ENCODE measurements at places on chromosomes 6 and 20.

GRCh38 chr6:87700397-87701343 is 1.4 kb downstream of the AKIRIN2 start:
- DNase-seq: peak; percentile 65

- DNase-seq: peak; percentile 24
These were observed 280.3 kb upstream of the SYNCRIP start for GRCh38 chr6:85923013-85923430.

DNA sequence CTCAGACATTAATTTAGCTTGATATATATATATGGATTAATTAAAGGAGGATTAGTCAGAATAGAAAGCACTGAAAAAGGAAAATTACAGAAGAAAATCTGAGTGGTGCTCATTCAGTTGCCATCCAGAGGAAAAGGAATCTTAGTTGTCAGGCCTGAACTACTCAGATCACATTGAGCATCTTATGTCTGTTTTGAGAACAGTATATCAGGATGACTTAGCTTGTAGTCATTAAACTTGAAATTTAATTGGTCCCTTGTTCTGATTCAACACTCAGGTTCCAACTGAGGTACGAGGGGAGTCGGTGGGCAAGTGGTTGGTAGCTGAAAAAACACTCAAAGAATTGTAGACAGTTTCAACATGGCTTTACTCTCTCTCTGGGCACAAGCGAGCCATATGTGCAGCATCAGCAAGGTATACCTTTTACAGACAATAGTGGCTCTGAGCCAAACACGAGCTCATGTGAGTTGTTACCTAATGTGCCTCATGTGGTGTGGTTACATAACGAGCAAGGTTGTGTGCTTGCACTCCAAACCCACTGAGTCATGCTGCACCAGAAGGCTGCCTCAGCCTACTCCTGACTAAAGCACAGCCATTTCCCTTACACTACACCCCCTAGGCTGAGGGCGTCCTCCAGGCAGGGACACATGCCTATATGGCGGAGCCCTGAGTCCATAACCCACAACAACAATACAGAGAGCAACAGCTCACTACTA is 73.0 kb upstream of the HMGN3 start:
- DNase-seq: no peak

- no peak for DNase-seq
These were observed 90.5 kb upstream of the TBX18 start for GRCh38 chr6:84854811-84855400.

- no peak for DNase-seq
These were observed 14.2 kb upstream of the LCA5 start for GRCh38 chr6:79551401-79551800.

GRCh38 chr20:19785983-19786285 is 27.9 kb downstream of the RIN2 start:
- DNase-seq: no peak

- no peak for DNase-seq
These were observed 5.5 kb downstream of the ELMO2 start for GRCh38 chr20:46400828-46401477.

GRCh38 chr6:90277302-90278011 is 19.2 kb downstream of the BACH2 start:
- no peak for DNase-seq

GRCh38 chr6:5280920-5281319 is 19.6 kb downstream of the FARS2 start:
- DNase-seq: no peak

DNA sequence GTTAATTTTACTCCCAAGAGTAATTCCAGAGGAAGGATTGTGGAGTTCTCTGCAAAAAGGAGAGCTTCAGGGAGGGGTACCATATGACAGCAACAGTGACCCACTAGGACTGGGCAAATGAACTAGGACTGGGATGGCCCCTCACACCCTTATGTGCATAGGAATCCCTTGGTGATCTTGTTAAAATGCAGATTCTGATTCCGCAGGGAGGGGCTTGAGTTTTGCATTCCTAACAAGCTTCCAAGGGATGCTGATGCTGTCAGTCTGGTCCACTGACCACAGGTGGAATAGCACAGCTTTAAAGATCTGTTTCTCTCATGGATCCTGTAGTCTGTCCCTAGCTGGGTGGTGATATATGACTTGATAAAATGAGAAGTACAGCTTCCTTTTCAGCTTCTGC is 6.3 kb upstream of the FOXA2 start:
- DNase-seq: no peak

GRCh38 chr6:53598265-53598907 is 53.5 kb upstream of the GCLC start:
- no peak for DNase-seq

DNA sequence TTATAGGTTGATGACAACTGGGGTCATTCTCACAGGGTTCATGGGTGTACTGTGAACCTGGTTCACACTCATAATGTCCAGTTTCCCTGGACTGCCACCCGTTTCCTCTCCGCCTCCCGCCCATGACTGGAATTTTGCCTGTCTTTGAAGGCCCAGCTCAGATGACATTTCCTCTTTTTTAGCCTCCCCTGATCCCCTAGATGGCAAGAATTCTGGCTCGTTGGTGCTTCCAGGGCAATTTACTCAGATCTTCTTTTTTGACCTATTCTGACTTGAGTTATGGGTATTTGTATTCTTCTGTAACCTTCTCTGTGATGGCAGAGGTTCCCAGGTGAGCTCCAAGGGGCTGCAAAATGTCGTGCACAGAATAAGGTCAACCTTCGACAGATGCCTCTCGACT is 5.7 kb upstream of the CITED2 start:
- no peak for DNase-seq

DNA sequence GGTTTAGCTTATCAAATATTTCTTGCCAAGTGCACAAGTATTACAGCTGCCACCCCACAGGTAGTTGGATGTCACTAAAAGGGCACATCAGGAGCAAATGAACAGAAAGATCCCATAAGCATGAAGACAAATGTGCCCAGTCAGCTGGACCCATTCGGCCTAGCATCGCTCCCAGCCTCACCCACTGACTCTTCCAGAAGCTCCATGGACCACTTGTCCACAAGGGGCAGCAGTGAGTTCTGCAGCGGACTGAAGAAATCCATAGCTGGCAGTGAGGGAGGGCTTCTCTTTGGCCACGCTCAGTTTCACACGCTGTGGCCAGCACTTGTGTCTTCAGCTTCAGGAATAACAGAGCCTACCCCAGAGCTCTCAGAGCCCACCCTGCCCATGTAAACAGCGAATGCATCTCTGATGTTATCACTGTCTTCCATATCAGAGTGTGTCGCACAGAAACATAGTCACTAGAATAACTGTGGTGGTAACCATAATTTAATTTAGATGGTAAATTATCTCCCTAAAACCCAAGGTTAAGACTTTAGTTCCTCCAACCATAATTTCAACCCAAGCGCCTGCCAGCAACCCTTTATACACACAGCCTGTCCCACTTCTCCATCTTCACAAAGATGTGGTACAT is 15.8 kb downstream of the CGA start:
- DNase-seq: peak; percentile 45

DNA sequence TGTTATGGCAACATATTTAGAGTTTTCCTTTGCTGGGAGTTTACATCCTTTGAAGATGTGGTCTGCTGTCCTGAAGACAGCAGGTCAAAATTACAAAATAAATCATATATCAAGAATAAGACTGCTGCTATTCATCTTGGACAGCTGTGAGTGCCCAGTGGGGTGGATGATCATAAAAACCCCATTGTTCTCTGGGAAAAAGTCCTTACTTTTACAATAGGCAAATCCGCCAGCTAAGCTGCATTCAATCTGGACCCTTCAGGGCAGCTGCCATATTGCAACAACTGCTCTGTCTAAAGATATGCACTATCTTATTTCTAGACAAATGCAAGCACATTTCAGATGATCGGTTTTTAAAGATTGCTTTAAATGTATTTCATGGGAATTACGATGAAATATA is 19.4 kb downstream of the CASS4 start:
- no peak for DNase-seq

GRCh38 chr6:166989427-166990032 is 9.7 kb upstream of the CEP43 start:
- peak; percentile 28 for DNase-seq

GRCh38 chr20:30815577-30816181 is 441.8 kb upstream of the DEFB115 start:
- DNase-seq: no peak

DNA sequence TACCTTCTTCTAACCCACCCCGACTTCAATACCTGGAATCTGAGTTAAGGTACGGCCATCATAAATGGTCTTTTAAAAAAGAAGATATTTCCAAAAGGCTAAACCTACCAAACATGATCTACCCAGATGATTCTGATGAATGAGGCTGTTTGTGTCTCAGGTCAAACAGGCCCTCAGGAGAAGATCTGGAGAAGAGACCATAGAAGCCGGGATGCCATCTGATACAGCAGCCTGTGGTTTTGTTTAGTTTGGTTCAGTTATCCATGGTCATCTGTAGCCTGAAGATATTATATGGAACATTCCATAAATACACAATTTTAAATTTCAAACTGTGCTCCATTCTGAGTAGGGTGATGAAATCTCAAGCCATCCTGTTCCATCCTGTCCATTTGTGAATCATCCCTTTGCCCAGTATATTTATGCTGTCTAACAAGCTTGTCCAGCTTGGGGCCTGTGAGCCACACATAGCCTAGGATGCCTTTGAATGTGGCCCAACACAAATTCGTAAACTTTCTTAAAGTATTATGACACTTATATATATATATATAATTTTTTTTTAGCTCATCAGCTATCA is 4.0 kb upstream of the CAP2 start:
- no peak for DNase-seq

DNA sequence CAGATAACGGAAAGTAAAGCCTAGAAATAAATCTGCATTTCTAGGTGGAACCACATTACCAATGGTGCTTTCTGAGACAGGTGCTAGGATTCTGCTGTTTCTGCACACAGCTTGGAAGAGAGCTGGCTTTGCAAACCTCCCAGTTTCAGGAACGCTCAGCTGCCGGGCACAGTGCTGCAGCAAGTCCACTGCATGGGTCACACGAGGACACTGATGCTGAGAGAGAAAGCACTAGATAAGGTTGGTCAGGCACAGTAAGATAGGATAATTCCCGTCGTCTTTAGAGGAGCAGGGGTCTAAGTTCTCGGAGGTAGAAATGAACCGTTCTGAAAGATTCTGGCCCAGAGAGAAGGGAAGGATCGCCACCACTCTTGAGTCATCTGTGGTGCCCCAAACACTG is 11.0 kb downstream of the UNC93A start:
- DNase-seq: no peak

DNA sequence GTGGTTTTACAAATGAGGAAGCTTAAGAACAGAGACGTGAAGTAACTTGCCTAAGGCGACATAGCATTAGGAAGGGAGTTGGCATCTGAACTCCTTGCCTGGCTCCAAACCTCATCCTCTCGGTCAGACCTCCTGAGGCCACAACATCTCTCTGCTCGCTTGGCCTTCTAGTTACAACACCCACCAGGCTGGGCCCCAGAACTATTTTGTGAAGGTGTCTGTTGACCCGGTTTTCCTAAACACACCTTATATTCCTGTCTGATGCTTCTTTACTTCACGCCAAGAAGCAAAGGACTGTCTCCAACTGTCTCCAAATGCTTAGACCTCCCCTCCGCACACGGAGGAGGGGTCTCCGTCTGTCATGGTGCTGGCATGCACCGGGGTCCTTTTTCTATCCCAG is 326.6 kb downstream of the THBS2 start:
- DNase-seq: no peak

DNA sequence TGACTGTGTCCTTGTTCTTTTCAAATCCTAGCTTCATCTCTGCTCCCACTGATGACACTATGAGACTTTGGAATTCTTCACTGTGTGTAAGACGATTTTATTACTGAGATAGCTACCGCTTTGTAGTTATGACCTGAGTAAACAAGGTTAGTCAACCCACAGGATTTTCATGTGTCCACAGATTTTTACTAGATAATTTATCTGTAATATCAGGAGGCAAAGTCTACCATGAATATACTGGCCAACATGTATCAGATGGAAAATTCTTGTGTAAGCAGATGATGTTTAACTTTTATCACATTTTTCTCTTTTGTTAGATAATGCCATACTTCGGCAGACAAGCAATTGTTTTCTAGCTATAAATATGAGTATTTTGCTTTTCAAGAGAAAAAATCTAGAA is 119.8 kb downstream of the SGK1 start:
- no peak for DNase-seq

- DNase-seq: no peak
These were observed 35.3 kb upstream of the FAM50B start for GRCh38 chr6:3813918-3814317.

- DNase-seq: no peak
These were observed 515.0 kb downstream of the CDH26 start for GRCh38 chr20:60473211-60473610.

- no peak for DNase-seq
These were observed 931.1 kb upstream of the EYS start for GRCh38 chr6:66638099-66638498.

DNA sequence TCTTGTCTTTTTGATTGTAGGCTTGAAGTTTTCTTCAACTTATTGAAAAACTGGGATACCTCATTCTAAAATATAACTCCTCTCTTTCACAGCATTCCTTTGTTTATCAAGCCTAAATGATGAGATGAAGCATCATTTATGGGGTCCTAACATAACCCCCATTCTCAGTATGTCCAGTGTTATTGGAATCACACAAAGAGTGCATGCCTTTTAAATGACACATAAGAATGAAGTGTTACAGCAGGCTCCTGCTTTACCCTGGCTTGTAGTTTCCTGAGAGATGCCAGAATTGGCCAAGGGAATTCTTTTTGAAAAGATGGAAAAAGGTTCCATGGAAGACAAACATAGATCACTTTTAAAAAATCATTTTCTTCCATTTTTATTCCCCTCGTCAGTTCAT is 502.4 kb downstream of the BCKDHB start:
- no peak for DNase-seq

DNA sequence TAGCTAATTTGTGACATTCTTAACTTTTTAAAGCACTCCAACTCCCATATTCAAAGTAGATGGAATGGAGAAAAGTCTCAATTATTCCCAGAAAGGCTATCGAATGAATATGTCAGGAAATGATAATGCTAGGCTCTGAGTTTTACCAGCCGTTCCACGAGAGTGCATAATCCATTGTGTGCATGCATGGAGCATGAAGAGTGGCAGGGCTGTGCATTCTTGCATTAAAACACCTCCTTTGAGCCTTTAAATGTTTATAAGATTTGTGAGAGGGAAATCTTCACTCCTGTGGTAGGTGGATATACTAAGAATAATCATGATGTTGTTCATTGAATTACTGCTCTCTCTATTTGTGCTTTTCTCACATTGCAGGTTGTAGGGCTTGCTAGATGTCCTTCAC is 178.3 kb downstream of the CARMIL1 start:
- no peak for DNase-seq

- DNase-seq: no peak
These were observed 117.0 kb downstream of the NFATC2 start for GRCh38 chr20:51425347-51426106.

GRCh38 chr20:37670351-37670791 is 23.5 kb upstream of the CTNNBL1 start:
- DNase-seq: no peak

DNA sequence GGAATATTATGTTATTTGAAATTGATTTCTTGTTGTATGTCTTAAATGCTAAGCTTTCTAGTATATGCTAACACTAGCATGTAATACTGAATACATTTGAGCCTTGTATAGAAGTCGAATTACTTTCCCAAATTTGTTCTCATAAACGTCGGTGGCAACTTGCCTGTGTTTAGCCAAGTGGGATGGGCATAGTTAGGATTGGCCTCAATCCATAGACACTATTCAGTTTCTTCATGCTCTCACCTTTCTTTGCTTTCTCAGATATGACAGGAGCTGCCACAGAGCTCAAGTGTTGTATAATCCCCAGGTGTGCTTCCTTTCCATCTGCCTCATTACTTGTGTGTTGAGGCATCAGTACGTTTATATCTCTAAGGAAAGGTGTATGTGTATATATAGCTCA is 19.3 kb downstream of the ZNF334 start:
- no peak for DNase-seq

GRCh38 chr6:160293844-160294243 is 35.2 kb upstream of the SLC22A2 start:
- no peak for DNase-seq
